Stimulated activated CD4-positive, alpha-beta T cell treated with anti-CD3 and anti-CD28 coated beads, Interleukin-12 subunit alpha, Interleukin-12 subunit beta, amount 100 ng/mL, for 24 hours (primary cell): ENCODE measurements at places on chromosomes 2 and 18.

- no peak for DNase-seq
These were observed 80.9 kb downstream of the BCL2 start for GRCh38 chr18:63238693-63239075.

DNA sequence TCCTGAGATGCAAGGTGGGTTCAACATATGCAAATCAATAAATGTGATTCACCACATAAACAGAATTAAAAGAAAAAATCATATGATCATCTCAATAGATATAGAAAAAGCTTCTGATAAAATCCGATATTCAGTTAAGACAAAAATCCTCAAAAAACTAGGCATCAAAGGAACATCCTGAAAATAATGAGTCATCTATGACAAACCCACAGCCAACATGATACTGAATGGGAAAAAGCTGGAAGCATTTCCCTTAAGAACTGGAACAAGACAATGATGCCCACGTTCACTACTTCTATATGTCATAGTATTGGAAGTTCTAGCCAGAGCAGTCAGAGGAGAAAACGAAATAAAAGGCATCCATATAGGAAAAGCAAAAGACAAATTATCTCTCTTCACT is 80.4 kb downstream of the MYO3B start:
- DNase-seq, result no peak

GRCh38 chr2:227406177-227407031 is 18.7 kb upstream of the SCYGR1 start:
- DNase-seq, result no peak

GRCh38 chr2:178479275-178479616 is 846 bp upstream of the FKBP7 start:
- DNase-seq, result no peak
